Suppressor macrophage treated with lipopolysaccharide for 1 hour (primary cell): ENCODE measurements at places on chromosomes 4 and X.

GRCh38 chr4:41796545-41797210 is 48.2 kb upstream of the PHOX2B start:
- no peak for DNase-seq

DNA sequence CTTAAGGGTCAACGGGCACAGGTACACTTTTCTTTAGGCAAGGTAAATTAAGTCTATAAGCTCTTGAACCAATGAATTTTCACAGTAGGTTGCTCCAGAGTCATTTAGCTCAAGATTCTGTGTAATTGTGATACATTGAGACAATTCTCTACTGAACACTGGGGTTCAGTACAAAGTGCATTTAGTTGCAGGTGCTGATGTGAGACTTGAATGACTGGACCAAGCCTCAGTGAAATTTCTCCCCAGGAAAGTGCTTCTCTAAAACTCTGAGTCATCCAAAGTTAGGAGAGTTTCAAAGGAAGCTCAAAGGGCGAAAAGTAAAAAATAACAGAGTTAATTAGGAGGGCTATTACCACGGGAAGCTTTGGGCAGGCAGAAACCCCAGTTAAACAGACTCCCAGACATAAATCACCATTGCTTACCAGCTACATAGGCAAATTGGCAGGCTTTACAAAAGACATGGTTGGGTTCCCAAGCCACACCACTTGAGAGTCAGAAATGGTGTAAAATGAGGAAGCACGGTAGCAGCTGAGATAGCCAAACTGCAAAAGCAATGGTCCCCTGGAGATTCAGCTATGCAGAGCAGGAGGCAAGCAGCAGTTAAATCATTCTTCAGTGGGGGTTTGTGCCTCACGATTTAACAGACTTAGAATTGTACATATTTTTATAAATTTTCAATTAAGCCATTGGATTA is 202.6 kb downstream of the PCDH19 start:
- DNase-seq, result no peak

DNA sequence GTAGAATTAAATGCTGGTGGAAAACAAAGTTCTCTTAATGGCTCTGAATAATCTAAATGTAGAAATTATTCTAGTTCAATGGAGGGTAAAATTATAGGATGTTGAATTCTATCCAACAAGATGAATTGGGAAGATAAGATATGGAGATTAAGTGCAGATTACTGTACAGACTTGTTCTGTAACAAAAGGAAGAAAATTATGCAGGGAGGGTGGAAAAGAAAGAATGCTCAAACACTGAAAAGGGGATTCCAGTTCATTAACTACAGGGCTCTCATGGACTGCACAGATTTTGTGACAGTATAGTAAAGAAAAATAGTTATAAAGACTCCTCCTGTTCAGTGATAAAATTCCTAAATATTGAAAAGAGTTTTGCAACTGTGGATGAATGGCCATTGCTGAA is 1794.0 kb upstream of the PCDH7 start:
- no peak for DNase-seq

DNA sequence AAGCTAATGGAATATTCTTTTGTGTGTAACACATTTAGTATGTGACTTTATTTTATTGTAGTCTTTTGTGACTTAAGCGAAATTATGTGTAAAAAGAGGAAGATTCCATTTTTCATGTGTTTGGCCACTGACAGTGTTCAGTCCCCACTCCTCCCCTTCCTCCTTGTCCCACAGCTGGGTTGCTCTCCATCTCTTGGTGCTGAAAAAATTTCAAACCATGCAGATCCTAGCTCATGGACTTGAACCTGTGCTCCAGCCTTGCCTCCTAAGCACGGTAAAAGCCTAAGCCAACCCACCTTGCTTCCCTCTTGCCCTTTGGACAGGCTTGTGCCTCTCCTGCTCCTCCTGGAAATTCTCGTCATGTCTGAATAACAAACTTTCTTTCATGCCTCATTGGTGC is 2008.5 kb upstream of the TENM3 start:
- DNase-seq, result no peak

DNA sequence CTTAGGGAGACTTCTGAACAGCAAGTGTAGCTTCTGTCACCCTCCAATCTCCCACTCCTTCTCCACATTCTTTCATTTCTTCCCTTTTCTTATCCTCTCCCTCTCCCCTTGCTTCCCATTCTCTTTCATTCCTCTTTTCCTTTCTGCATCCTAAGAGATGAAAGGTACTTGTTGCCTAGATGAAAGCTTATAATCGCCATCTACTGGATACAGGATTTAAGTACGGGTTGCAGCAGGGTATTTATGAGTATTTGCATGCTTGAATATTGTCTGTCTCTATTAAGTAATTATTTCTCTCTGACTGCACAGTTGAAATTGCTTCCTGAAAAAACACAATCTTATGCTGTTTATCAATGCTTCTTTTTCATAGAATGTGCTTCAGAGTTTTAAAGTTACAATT is 174.0 kb upstream of the TENT5D start:
- no peak for DNase-seq

DNA sequence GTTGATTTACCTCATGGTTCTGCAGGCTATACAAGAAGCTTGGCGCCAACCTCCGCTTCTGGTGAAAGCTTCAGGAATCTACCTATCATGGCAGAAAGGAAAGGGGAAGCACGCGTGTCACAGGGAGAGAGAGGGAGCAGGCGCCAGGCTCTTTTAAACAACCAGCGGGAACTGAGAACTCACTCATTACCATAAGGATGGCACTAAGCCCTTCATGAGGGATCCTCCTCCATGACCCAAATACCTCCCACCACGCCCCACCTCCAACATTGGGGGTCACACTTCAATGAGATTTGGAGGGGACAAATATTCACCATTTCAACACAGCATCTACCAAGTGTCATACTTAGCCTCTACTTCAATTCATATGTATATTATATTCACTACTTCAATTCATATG is 18.8 kb upstream of the TBC1D8B start:
- DNase-seq, result no peak
